ELR (cell line): ENCODE measurements at places on chromosomes 1 and 21.

DNA sequence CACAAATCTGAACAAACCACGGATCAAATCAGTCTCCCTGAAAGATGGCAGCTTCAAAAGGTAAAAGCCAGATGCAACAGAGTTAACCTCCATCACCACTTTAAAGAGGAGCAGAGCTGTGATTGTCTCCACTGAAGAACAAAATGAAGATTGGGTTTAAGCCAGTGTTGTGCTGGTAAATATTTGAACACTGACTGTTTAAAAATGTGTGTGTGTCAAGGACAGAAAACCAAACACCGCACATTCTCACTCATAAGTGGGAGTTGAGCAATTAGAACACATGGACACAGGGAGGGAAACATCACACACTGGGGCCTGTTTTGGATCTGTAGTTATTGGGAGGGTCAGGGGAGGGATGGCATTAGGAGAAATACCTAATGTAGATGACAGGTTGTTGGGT, 83.9 kb downstream of the ST6GALNAC5 start:
- DNase-seq = peak; percentile 45

DNA sequence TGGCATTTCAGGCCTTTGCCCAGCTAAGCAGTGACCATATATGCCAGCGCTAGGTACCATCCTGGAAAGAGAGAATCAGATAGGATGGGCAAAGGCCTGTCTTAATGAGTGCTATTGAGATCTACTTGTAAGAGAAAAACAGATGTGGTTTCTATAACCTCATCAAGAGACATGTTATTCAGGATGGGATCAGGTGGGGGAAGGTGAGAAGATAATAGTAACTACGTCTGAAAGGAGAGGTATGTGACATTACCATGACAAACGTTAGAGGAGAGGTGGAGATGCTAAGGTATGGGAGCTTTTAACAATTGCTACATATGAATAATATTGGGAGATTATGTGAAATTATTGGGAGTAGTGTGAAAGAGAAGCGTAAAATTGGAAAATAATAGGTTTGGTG, 204.2 kb upstream of the PLXNA2 start:
- DNase-seq = no peak

DNA sequence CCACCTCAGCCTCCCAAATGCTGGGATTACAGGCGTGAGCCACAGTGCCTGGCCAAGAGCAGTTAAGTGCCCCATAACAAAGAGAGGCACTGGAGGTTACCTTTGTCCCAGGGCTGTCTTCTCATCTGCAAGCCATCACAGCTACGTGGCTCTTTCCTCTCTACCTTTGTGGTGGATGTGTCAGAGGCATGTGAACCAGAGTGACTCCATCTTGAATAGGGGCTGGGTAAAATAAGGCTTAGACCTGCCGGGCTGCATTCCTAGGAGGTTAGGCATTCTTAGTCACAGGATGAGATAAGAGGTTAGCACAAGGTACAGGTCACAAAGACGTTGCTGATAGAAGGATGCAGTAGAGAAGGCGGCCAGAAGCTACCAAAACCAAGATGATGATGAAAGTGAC, 59.4 kb upstream of the POU2F1 start:
- peak; percentile 49 for DNase-seq

GRCh38 chr1:119506941-119507340, at the start of gene HSD3B1:
Gene HSD3B1 (plus strand): TSS chr1:119507210. CDS start chr1:119507477, 267 bp downstream.
- no peak for DNase-seq

- no peak for DNase-seq
Observed at GRCh38 chr1:189623336-189623735, 854.3 kb downstream of the BRINP3 start.

- peak; percentile 91 for DNase-seq
Observed at GRCh38 chr1:24393892-24394291, 19.7 kb downstream of the STPG1 start.
